Upper lobe of left lung (tissue), 6 donors: ENCODE measurements at places on chromosomes 3 and 15. TPM values are rescaled to one million over a fixed set of nuclear protein-coding genes. Genes with fewer than 3 reads are reported as not detected.

Gene DPPA4
- 0.37 TPM for total RNA-seq

Gene ZNF662
- 10.5 TPM for total RNA-seq

Gene GOLGA8J
- total RNA-seq = not detected

Gene RBPMS2
- 1.9 TPM for total RNA-seq
